ENCODE measurements at places on chromosomes 11 and 22.
A peak's percentile ranks its signal among the peaks of the same experiment; 100 is the strongest.

DNA sequence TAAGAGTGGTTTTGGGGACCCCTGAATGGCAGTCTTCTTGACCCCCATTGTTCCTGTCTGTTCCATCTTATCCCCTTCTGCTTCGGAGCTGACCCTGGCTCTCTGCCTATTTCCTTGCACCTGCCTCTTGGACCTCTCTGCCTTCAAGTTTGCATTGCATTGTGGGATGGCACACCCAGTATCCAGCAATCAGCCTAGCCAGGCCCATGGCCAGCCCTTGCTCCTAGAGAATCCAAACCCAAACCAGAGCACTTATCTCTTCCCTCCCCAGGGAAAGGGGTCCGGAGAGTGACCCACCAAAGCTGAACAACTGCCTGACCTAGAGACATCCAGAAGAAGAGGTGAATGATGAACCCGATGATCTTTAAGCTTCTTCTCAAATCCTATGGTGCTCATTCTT lies 607.3 kb upstream of the CADM1 start:
- ATAC-seq: no peak

GRCh38 chr11:5293028-5293427 lies 8.7 kb downstream of the OR51B4 start:
- no peak for ATAC-seq

DNA sequence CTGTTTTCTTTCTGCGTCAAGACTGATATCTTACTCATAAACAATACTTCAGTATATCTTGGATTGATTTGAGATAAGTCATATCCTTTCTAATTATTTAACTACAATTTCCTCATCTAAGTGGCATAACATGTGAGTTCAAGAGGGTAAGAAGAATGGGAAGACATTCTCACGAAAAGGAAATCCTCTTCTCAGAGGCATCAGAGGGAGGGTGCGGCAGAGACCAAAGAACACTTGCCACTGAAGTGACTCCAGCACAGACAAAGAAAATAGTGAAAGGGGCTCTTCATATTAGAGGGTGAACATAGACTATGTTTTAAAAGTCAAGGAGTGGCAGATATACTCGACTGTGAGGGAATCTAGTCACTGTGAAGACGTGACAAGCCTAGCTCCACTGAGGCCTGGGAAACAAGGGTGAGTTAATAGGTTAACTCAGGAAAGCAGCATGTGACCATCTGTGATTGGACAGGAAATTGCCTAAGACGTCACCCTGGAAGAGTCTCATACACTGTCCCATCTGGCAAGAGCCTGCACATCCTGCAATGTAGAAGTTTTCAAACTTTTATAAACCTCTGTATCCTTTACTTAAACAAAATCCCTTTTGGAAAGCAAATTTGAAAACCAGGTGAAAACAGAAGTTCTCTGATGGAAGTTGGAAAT lies 1.9 kb upstream of the MMP1 start:
- no peak for ATAC-seq

DNA sequence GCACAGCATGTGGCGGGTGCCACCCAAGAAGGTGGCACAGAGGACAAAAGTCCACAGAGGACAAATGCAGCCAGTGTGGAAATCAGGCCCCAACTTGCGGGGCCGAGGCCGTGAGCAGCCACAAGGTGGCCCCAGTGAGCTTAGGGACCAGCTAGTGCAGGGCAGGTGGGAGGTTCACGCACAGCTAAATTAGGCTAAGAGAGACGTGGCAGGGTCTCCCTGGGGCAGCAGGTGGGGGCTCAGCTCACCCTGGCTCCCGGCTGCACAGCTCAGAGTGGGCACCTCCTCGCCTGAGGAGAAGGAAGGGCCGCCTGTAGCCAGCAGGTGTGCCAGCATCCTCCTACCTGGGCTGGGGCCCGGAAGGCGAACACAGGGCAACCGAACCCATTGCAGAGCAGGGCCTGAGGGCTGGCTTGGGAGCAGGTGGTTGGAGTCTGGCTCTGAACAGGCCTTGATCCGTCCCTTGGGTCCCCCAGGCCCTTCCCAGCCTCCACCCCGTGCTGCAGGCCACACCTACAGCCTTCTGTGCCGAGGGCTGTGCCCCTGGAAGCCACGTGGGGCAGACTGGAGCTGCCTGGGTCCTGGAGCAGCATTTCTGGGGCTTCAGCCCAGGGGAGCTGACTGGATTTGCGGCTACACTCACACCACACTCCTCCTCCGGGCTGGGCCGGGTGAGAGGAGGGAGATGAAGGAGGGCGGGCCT lies 26.1 kb upstream of the CELSR1 start:
- peak; percentile 91 for ATAC-seq

GRCh38 chr11:107011977-107012376 lies 6.3 kb downstream of the GUCY1A2 start:
- peak; percentile 71 for ATAC-seq
